ENCODE measurements at places on chromosomes 13 and 19. TPM values are rescaled to one million over a fixed set of nuclear protein-coding genes. Genes with fewer than 3 reads are reported as not detected.

Gene RCBTB2
- total RNA-seq, result 7.0 TPM

Gene MBD3L3
- not detected for total RNA-seq

Gene KLK6
- total RNA-seq, result not detected

Gene ZNF573
- total RNA-seq, result 10.4 TPM

Gene CYP4F8
- total RNA-seq, result not detected

Gene FGF9
- total RNA-seq, result 0.18 TPM

- peak; percentile 75 for DNase-seq
Measured at GRCh38 chr19:9586764-9587163, 2.5 kb upstream of the ZNF121 start.

GRCh38 chr13:49412749-49413148 is 31.1 kb downstream of the CAB39L start:
- no peak for DNase-seq

GRCh38 chr19:35038623-35039512 is 2.7 kb upstream of the HPN start:
- DNase-seq, result no peak

GRCh38 chr19:23482829-23483228 is 87.6 kb upstream of the ZNF91 start:
- DNase-seq, result no peak

DNA sequence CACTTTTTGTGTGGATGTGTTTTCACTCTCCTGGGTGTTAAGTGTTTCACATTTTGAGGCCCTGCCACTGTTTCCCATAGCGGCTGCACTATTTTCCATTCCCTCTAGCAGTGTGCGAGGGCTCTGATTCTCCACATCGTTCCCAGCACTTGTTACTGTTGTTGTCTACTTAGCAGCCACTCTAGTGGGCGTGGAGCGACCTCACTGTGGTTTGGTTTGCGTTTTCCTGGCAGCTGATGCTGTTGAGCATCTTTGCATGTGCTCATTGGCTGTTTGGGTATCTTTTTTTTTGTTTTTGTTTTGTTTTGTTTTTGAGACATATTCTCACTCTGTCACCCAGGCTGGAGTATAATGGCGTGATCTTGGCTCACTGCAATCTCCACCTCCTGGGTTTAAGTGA is 14.4 kb downstream of the NAXD start:
- DNase-seq, result no peak

DNA sequence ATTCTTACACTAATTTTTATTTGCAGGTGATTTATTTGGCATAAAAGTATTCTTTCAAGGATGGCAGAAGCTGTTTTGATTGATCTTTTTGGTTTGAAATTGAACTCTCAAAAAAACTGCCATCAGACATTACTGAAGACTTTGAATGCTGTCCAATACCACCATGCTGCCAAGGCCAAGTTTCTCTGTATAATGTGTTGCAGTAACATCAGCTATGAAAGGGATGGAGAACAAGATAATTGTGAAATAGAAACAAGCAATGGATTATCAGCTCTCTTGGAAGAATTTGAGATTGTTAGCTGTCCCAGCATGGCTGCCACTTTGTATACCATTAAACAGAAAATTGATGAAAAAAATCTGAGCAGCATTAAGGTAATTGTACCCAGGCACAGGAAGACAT is 1.2 kb downstream of the LACC1 start:
- peak; percentile 31 for DNase-seq

DNA sequence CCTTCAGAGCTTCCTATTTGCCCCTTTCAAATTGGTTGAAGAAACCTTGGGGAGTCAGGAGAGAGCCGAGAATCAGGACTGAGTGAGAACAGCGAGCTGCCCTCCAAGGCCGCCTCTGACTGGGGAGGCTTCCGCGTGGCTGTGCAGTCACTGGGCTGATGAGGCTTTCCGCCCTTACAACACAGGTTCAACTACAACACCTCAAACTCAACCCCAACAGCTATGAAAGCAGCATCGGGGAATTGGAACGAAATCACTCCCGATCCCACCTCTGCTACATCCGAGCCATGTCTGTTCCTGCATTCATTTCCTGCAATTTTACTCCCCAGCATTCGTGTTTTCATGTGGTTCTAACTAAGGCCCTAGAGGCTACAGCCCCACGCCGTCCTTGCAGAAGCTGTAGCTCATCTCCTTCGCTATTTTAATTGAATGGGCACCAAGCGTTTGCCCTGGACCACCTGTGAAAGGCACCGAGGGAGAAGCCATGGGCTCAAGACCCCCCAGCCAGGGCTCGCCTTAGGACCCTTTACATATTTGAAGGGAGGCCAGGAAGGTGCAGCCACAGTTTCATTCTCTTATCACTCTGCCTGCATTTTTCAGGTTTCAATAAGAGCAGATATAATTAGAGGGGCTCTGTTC is 12.3 kb upstream of the RASA3 start:
- DNase-seq, result no peak

- peak; percentile 44 for DNase-seq
Measured at GRCh38 chr13:111474136-111475002, 153.9 kb downstream of the TEX29 start.

GRCh38 chr19:5628461-5628860 is 5.6 kb downstream of the SAFB start:
- peak; percentile 80 for DNase-seq

DNA sequence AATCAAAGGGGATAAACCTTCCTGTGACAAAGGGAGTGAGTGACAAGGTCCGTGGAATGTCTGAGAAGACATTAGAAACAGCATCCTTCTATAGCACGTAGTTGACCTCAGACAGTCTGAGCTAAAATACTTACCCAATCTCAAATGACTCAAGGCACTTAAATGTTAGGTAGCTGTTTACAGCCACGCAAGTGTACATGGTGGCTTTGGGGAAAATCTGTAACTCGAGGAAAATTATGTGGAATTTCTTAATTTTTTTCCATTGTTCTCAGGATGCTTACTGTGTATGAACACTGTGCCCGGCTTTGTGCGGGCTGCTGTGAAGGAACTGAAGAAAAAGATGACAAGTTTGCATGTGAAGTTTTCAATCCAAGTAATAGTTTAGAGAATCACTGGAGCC is 5.2 kb downstream of the LGALS13 start:
- no peak for DNase-seq

Measured in fibroblast of the aortic adventitia (primary cell).